ENCODE measurements at places on chromosomes 6 and 20.

- DNase-seq, result no peak
Observed at GRCh38 chr6:56691286-56691595, 48.6 kb upstream of the DST start.

- DNase-seq, result no peak
Observed at GRCh38 chr20:3325864-3326263, 81.6 kb downstream of the DNAAF9 start.

DNA sequence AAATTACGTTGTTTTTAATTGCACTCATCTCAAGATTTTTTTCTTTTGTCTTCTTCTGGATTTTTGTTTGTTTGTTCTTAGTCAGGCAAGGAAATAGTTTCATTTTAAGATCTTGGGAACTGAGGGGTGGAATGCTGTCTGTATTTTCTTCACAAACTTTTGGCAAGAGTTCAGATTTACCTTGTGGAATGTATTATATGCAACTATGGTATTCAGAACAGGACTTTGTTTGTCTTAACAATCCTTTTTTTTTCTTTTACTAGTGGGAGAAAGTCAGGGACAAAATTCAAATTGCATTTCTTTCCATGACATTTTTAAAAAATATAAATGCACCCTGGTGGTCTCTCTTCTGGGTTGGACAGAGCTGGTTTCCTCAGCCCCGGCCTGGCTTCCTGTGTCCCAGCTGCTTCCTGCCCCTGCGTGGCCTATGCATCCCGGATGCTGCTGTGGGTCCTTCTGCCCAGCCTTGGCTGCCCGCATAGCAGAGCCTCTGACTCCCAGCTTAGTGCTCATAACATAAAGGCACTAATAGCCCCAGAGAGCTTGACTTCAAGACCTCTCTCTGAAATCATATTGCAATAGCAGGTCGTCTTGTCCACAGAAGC lies 520.7 kb downstream of the QKI start:
- no peak for DNase-seq

- no peak for DNase-seq
Observed at GRCh38 chr20:9551808-9552550, 37.6 kb downstream of the LAMP5 start.

DNA sequence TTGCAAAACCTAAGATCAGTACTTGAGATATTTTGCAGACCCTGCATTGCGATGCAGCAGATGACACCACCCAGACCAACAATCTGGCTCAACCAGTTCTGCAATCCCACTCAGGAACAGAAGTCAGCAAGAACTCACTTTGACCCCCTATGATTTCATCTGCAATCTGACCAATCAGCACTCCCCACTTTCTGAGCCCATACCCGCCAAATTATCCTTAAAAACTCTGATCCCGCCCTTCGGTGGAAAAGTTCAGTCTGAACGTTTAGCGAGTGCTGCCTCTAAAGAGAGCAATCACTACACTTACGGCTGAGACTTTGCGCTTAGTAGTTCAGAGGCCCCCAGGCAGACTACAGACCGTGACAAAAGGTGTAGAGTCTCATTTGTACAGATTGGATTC lies 17.3 kb upstream of the KIAA1586 start:
- no peak for DNase-seq

DNA sequence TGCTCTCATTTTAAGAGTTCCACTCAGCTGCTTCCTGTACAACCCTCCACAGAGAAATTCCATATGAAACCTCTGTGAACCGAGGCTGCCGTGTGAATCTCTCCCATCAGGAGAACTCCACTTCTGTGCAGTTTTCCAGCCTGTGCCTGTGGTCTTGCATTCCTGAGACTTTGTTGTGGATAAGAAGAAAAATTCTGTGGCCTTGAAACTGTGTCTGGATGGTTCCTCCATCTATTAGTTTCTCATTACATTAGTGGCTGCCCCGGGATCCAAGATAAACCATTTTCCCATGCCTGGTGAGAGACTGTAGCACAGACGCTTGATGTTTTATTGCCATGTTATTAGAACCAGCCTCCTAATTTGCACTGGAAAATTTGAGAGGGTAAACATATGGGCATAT lies 40.8 kb upstream of the TIAM2 start:
- no peak for DNase-seq
